Bronchial epithelial cell (primary cell): ENCODE measurements at places on chromosomes 11 and 22. TPM values are rescaled to one million over a fixed set of nuclear protein-coding genes. Genes with fewer than 3 reads are reported as not detected.

DNA sequence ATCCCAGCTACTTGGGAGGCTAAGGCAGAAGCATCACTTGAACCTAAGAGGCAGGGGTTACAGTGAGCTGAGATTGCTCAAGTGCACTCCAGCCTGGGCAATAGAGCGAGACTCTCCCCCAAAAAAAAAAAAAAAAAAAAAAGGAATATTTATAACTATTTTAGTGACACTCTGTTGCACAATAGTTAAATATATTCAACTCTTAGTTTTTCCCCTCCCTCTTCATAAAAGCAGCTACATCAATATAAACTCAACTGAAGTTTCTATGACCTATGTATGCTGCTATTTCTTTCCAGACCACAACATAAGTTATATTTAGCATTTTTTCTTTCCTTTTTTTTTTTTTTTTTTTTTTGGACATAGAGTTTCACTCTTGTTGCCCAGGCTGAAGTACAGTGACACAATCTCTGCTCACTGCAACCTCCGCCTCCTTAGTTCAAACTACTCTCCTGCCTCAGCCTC lies 19.2 kb downstream of the CELF1 start:
- DNase-seq = no peak

DNA sequence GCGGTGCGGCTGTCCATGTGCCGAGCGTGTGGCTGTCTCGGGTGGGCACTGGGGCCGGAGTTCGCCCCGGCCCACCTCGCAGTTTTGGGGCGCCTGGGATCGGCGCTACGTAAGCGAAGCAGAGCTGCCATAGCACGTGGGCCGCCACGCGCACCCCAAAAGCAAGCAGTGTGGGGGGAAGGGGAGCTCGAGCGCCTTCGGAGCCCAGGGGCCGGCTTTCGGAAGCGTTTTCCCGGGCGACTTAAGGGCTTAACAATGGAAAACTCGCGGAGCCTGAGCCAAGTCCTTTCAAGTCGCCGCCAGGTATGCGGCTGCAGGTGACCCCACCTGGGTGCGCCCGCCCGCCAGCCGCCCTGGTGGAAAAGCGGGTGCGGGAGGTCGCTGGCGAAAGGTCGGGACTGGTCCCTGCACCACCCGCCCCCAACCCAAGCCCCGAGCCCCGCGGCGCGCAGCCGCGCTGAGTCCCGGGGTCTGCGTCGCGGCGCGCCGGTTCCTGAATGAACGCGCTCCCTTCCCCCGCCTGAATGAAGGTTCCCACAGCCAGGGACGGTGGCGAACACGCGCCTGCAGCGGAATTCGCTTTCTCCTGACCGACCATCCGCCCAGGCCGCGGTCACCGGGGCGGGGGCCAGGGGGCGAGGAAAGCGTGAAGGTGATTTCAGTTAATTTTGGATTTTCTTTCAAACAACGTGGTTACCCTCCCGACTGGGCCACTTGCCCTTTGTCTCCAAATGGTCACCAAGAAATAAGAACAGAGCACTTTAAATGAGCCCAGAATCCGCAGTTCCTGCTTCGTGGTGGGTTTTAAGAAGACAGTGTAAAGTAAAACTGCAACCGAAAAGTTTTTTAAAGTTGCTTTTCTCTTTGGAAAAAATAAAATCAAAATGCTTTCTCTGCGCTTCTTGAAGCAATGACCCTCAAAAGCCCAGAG lies 2.8 kb upstream of the CCND1 start:
- DNase-seq = peak; percentile 33

- DNase-seq = peak; percentile 53
Observed at GRCh38 chr22:21712751-21713427, 22.7 kb downstream of the YPEL1 start.

- no peak for DNase-seq
Observed at GRCh38 chr11:2204361-2205213, 33.0 kb upstream of the TH start.

GRCh38 chr11:60994541-60995080 lies 23.1 kb downstream of the CD6 start:
- DNase-seq = no peak

DNA sequence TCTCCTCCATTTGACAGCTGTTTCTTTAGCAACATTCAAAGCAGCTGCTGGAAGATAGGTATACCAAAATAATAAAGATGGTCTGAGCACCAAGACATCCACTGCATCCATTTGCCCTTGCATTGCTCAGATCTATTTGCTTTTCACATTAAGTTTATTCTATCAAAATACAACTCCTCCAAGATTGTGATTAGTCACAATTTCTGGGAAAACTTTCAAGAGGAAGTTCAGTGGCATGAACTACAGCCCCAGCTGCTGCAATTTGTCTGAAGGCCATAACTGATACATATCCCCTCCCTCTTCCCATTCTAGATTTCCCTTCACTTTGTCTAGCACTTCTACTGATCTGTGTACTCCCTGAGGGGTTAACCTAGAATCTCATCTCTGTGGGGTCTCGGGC lies 117.5 kb upstream of the CEP126 start:
- DNase-seq = peak; percentile 33

DNA sequence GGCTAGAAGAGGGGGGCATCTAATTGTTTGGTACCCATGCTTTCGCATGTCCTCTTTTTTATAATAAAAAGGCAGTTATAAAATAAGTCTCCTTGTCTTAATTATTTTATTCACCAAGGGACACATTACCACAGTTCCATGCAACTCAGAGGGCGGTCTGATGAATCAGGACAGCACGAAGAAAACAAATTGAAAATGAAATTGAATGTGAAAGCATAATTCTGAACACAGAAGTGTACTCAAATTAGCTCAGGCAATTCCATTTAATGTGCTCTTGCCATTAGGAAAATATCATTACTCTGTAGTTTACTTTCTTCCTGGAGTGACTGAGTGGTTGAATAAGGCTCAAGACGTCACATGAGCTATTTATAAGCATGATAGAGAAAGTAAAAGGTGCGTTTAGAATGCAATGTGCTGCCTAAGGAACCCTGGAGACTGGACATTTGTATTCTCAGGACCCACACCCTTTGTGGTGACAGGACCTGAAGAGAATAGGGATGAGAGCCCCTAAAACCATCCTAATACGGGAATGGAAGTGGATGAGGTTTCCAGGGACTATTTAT lies 59.6 kb downstream of the MTNR1B start:
- DNase-seq = peak; percentile 48

- DNase-seq = no peak
Observed at GRCh38 chr22:38796262-38796957, 2.5 kb upstream of the DNAL4 start.

DNA sequence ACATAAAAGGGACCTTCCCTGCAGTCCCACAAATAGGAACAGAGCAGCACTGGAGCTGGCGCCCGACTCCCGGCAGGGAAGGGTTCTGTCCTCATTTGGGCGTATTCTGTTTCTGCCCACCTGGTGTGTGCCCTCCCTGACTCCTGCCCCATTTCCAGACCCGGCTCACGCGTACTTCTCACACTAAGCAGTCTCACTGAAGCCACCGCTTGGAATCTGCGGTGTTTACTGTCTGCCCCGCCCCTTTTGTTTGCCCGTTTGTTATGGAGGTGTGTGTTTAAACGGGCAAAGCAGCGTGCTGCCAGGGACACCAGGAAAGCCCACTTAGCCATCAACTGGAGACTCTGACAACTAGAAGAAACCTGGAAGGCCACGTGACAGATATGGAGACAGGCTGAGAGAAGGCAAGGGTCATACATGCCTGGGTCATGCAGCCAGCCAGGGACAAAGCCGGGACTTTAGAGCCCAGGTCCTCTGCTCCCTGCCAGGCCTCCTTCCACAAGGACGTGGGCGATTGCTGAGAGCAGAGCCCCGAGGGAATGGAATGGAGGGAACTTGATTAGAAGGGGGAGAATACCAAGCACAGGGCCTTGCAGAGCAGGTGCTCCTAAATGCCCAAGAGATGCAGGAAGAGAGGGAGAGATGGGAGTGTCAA lies 8.7 kb upstream of the EFCAB6 start:
- no peak for DNase-seq

DNA sequence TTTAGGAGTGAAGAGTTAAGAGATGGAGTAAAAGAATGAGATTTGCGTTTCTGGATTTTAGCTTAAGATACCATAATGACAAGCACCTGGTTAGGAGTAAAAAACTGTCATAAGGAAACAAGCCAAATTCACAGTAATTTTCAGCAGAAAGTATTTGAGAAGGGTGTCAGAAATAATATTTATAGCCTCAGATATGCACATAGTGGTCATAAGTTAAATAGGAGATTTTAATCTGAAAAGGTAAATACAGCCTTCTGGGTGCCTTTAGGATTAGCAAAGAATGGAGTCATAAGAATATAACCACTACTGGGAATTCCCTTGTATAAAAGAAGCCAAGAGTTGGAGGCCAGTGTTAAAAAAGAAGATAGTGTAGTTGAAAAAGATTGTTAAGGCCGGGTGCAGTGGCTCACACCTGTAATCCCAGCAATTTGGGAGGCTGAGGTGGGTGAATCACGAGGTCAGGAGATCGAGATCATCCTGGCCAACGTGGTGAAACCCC lies 160.1 kb downstream of the SWAP70 start:
- no peak for DNase-seq

DNA sequence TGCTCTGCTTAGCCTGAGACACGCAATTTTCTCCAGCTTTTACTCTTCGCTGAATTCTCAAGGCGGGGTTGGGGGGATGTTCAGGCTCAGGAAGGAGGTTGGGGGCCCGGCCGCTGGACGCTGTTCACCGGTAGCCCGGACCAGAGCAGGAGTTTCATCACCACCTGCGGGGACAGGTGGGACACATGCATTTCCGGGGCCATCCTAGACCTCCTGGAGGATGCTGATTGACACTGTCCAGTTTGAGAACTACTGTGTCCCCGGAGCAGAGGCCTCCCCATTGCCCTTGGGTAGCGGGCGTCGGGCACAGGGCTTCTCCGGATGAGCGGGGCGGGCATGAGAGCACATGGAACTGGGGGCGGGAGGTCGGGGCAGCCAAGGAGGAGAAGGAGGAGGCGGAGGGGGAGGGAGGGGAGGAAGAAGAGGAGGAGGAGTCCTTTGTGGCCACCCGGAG lies 144.0 kb upstream of the GRK3 start:
- DNase-seq = no peak

DNA sequence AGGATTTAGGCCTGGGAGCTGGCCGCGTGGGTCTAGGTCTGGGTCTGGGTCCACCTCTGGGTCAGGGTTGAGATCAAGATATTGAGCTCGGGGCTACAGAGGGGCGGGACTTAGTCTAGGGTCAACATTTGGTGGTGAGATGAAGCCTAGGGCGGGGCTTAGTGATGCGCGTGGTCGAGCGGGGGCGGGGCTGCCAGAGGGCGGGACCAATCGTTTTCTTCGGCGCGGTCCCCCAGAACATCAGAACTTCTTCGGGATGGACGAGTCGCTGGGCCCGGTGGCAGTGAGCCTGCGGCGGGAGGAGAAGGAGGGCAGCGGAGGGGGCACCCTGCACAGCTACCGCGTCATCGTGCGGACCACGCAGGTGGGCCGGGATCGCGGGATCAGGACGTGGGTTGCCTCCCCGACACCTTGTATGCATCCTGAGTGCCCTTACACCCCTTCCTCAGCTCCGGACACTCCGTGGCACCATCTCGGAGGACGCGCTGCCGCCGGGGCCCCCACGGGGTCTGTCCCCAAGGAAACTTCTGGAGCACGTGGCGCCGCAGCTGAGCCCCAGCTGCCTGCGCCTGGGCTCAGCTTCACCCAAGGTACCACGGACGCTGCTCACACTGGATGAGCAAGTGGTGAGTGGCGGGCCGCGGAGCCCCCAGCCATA lies 4.2 kb downstream of the SIPA1 start:
- DNase-seq = no peak

MS4A2 gene
- not detected in 2 replicates for total RNA-seq

OR9I1 gene
- not detected in 2 replicates for total RNA-seq
